ENCODE measurements at places on chromosomes 4 and X.

- DNase-seq = no peak
Observed at GRCh38 chr4:115770046-115770543, 656.7 kb upstream of the NDST4 start.

- peak; percentile 17 for DNase-seq
Observed at GRCh38 chrX:124217304-124218251, 114.9 kb upstream of the TEX13D start.

DNA sequence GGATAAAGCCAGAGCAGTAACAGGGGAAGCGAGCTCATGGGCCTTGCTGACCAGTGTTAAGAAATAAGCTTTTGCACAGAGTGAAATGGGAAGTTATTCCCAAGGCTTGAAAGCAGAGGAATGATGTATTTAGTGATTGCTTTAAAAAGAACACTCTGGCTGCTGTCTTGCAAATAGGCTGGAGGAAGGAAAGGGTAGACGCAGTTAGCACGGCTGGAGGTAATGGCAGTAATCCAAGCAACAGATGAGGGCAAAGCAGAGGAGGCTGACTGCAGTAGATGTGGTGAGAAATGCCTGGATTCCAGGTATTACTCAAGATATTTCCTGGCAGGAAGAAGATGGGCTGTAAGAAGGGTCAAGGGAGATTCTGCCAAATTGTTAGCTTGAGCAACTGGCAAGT is 1342.3 kb upstream of the AGA start:
- DNase-seq = no peak

DNA sequence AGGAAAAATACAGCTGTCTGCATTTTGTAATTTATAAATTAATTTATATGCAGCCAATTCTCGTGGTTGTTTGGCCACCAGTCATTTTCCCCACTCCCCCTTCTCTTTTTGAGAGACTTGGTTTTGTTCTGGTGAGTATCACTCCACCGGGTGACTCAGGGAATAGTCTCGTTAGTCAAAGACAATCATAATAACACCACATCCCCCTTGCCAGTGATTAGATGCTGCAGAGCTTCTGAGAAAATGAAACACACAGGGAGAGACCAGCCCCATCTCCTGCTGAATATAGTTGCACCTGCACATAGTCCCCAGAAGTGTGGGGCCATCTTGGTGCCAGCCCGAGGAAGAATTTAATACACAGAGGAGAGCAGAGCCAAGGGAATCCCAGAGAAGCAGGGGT is 8.0 kb upstream of the FNIP2 start:
- no peak for DNase-seq

DNA sequence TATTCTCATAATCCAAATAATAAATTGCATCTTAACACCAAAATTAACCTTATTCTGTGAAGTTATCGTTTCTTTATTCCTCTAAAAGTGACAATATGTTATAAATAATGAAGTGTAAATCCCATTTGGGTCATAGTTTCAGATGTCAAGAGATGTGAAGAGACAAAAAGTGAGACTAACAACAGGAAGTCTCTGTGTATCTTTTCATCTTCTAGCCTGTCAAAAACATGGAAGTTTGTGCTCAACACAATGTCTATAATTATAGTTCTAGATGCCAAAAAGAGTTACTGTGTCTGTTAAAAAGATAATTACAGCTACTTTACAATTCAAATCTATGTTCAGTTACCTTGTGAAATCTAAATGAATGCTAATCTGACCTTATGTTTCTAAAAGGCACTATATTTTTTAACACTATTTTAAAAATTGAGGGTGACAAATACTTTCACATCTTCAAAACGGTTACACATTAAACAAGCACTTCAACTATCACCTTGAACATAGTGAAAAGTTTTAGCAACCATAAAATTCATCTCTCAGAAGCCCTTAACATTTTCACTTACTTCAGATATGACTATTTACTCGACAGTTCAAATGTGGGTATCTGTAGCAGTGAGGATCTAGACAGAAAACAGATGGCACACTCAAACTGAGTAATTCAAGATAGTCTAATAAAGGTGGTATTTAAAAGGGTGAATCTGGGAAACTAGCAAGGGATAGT is 509.8 kb downstream of the ARAP2 start:
- no peak for DNase-seq

- DNase-seq = no peak
Observed at GRCh38 chr4:128707864-128708263, 101.6 kb upstream of the JADE1 start.

DNA sequence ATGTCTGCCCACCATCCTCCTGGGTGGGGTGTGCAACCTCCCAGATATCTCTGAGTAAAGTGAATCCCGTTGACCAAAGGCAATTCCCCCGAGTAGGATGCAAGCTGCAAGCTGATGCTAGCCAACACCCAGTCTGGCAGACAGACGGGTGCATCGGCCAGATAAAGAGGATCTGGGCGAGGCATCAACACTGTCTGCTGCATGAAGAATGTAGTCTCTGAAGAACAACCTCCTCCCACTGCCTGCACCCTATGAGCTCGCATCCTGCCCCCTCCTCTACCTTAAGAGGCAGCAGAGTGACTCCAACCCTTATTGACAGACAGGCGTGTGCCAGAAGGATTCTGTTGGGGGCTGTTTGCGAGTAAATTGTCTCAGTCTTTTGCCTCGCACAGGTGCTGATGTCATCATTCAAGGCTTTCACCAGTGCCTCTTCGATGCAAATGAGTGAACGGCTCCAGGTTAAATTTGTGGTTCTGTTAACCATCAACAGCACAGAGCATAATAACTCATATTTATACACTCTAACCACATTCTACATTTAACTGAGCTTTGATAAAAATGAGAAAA is 546.9 kb downstream of the BCOR start:
- no peak for DNase-seq

GRCh38 chrX:15515931-15516330 is 15.3 kb downstream of the BMX start:
- DNase-seq = no peak

GRCh38 chrX:3548765-3549391 is 164.6 kb downstream of the PRKX start:
- no peak for DNase-seq

DNA sequence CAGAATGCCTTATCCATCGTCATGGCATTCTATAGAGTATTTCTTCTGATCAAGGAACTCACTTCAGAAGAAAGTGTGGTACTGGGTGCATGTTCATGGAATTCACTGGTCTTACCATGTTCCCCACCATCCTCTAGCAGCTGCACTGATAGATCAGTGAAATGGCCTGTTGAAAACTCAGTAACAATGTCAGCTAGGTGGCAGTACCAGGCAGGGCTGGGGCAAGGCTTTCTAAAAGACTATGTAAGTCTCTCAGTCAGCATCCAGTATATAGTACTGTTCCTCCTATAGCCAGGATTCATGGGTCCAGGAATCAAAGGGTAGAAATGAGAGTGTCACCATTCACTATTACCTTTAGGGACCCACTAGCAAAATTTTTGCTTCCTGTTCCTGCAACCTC is 15.8 kb upstream of the LDB2 start:
- no peak for DNase-seq

DNA sequence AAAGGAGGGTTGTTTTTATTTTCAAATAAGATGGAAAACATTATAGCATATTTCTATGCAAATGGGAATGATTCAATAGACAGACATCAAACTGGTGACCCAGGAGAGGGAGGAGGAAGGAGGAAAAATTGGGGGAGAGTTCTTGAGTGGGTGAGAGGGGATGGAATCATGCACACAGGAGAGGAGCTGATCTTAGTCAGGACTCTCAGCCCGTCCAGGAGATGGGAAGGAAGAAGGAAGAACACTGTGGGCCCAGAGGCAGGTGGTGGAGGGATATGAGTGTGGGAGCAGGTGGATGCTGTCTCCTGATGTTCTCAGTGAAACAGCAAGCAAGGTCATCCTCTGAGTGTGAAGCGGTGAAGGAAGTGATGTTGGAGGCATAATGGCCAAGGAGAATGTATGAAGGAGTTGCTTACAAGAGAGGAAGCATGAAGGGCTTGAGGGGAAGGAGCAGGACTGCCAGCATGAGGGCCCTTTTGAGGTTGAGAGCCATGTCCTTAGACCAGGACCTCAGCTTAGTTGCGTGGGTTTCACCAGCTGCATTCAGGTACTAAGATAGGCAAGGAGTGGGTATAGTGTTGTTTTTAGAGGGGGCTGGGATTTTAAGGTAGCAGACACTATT is 161.7 kb upstream of the NAP1L5 start:
- no peak for DNase-seq

DNA sequence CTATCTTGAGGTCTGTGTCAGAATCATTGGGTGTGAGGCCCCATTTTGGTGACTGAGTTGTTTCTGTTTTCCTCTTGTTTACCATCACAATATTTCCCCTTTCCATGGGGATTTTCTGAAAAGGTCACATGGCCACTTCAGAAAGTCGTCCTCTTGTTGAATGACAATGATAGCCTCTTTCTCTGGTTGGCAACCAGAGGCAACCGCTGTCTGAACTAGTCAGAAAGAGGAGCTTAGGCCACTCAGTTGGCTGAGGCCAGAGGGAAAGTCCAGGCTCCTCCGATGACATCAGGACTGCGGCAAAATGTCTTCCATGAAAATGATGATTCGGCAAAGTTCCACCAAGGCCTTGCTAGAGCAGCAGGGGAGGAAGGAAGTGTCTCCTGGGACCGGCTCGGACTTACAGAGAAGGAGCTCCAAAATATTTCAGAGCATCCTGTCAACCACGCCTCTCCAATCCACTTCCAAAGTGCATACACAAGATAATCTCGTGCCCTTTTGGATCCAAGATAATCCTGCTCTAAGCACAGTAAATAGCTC is 19.1 kb upstream of the RBM47 start:
- no peak for DNase-seq

- no peak for DNase-seq
Observed at GRCh38 chr4:151567056-151567455, 158.1 kb downstream of the FHIP1A start.

DNA sequence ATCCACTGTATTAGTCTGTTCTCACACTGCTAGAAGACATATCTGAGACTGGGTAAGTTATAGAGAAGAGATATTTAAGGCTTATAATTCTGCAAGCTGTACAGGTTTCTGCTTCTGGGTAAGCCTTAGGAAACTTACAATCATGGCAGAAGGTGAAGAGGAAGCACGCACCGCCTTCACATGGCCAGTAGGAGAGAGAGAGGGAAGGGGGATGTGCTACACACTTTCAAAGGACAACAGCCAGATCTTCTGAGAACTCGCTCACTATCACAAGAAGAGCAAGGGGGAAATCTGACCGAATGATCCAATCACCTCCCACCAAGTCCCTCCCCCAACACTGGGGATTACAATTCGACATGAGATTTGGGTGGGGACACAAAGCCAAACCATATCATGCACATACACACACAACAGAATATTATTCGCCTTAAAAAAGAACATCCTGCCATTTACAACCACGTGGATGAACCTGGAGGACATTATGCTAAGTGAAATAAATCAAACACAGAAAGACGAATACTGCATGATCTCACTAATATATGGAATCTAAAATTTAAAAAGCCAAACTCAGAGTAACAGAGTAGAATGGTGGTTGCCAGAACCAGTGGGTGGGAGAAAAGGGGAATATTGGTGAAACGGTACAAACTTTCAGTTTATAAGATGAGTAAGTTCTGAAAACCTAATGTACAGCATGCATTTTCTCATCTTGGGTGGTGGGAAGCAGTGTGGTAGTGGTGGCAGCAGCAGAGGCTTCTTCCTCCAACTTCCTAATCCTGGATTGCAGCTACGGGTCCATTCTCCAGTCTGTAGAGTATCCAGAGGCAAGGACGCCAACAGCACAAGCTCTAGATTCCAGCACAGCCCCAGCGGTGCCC is 12.8 kb downstream of the FRYL start:
- no peak for DNase-seq

DNA sequence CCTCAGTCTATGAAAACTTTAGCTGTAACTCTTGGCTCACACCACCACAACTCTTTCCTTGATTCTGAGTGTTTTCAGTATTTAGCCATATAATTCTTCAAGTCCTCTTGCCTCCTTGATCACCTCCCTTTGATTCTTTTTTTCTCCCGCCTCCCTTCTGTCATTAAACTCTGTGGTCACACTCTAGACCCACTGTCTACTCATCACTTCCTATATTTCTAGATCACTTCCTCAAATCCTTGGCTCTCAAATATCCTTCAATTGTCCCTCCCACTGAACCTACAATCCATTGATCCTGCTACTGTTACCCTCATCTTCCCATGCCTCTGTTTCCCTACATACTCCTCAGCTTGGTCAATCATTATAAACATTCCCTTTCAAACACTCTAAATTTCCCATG is 12.4 kb upstream of the CXXC4 start:
- no peak for DNase-seq

DNA sequence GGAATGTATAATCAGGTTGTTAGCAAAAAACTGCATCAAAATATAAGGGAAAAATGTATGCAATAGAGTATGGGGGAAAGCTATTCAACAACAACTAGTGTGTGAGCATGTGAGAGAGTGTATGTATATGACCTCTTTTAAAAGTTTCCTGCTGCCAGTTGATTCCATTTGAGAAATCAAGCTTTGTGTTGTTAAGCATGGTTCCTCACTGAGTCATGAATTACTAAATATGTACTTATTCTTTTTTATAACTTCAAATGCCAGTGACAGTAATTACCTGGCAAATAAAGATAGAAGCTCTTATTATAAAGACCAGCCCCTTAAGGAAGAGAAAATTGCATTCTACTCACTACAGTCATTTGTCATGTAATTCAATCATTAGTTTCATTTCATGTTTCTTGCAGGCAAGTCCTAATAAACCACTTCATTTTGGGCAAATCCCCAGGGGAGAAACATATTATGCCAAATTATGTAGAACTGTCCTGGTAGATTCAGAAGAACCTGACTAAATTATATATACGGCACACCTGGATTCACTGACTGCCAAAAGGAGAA is 19.2 kb downstream of the RASGEF1B start:
- DNase-seq = no peak

- no peak for DNase-seq
Observed at GRCh38 chr4:125358453-125358852, 43.7 kb downstream of the FAT4 start.

GRCh38 chrX:71253253-71254091 is 468 bp downstream of the ZMYM3 start:
- DNase-seq = no peak

- DNase-seq = no peak
Observed at GRCh38 chr4:2406920-2407319, 11.5 kb downstream of the ZFYVE28 start.

DNA sequence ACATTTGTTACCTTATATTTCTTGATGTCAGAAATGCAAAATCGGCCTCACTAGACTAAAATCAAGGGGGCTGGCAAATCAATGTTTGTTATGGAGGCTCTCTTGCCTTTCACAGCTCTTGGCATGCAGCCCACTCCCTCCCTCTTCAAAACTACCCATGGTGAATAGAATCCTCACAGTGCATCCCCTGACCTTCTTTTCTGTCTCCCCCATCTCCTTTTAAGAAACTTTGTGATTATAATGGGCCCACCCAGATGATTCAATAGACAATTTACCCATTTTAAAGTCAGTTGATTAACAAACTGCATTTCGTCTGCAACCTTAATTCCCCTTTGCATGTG is 184.0 kb downstream of the PCDH7 start:
- DNase-seq = no peak

GRCh38 chr4:101205916-101206315 is 141.4 kb downstream of the PPP3CA start:
- peak; percentile 16 for DNase-seq

Measured in NK-92 treated with Interleukin-12 subunit alpha and Interleukin-12 subunit beta, amount 100 ng/mL, for 24 hours (cell line).